ENCODE measurements at places on chromosomes 3 and 15.

- DNase-seq = no peak
Measured at GRCh38 chr3:178146406-178146831, 389.8 kb upstream of the KCNMB2 start.

DNA sequence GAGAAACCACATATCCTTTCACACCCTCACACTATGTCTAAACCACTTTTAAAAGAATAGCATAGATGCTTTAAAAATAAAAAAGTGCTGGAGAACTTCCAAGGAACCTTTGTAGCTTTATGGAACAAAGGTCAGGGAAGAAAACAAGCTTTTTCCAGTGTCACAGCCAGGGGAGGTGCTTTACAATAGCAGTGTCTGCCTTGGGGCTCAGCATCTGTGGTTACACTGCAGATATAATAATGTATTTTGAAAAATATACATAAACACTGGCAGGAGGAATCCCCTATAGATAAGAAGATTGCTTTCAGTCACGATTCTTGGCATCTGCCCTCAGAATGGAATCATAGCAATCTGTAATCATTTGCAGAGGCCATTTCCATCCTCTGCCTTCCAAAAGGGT, 362.4 kb upstream of the LRRC3B start:
- no peak for DNase-seq

DNA sequence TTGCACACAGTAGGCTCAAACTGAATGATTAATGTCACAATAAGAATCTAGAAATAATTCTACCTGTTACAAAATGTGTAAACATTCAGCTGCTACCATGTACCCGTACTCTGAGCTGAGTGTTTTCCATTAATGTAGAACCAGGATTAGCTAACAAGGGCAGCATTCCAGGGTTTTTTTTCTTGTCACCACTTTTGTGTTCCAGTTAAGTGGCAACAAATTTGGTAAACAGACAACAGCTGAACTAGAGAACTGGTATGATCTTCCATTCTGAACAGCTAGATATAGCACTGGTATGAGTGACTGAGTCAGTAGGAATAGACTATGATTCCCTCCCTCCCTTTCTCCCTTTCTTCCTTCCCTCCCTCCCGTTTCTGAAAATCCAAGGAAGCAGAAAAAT, 229.4 kb downstream of the CD47 start:
- DNase-seq = no peak

DNA sequence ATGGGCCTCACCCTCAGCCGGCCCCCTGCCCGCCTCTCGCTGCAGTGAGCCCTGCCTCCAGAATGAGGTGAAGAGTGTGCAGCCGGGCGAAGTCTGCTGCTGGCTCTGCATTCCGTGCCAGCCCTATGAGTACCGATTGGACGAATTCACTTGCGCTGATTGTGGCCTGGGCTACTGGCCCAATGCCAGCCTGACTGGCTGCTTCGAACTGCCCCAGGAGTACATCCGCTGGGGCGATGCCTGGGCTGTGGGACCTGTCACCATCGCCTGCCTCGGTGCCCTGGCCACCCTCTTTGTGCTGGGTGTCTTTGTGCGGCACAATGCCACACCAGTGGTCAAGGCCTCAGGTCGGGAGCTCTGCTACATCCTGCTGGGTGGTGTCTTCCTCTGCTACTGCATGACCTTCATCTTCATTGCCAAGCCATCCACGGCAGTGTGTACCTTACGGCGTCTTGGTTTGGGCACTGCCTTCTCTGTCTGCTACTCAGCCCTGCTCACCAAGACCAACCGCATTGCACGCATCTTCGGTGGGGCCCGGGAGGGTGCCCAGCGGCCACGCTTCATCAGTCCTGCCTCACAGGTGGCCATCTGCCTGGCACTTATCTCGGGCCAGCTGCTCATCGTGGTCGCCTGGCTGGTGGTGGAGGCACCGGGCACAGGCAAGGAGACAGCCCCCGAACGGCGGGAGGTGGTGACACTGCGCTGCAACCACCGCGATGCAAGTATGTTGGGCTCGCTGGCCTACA, 8.5 kb downstream of the GRM2 start:
- no peak for DNase-seq

DNA sequence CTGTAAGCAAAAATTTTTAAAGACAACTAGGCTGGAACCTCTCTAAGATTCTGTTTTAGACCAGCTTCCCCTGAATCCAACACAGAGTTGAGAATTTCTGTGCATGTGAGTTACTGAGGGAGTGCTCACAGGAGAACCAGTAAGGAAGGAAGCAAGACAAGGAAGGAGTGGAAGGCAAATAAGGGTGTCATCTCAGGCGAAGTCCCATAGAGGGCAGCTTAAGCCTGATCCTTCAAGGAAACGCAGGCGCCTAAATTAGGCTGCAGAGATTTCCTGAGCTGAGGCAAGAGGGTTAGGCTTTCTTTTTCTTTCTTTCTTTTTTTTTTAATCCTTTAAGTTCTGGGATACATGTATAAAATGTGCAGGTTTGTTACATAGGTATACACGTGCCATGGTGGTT, 36.2 kb upstream of the COL6A6 start:
- no peak for DNase-seq

- DNase-seq = no peak
Measured at GRCh38 chr15:71496336-71496955, 313.9 kb upstream of the NR2E3 start.

GRCh38 chr15:63373866-63374548, 7.6 kb downstream of the CA12 start:
- no peak for DNase-seq

GRCh38 chr3:120460862-120461261, 10.1 kb upstream of the FSTL1 start:
- no peak for DNase-seq

GRCh38 chr3:23161896-23162570, 41.1 kb upstream of the UBE2E2 start:
- DNase-seq = no peak

- no peak for DNase-seq
Measured at GRCh38 chr3:193897731-193898180, 238.2 kb upstream of the HES1 start.

DNA sequence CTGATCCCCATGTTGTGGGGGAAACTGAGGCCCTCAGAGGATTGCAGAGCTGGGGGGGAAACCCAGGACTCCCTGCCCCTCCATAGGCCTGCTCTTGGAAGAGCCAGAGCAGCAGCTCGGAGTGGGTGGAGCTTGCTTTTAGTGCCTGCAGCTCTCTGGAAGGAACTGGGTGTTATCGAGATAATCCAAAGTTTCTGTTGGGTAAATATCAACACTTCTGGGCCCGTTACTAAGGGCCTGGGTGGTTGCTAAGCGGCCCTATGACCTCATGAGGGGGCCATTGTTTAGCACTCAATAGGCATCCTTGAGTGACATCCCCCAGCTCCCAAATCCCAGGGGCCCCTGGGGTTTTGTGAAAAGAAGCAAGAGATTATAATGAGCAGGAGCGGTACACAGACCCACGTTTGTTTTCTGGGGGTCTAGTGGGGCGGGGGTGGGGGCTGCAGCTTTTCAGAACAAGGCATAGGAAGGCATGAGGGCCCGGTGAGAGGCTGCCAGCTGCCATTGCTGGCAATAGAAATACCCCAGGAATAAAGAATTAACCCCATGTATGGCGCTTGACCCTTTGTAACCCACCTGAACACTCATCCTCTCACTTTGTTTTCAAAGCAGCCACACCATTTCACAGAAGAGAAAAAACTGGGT, 48.3 kb upstream of the ATP2B2 start:
- no peak for DNase-seq

- DNase-seq = peak; percentile 79
Measured at GRCh38 chr3:66425032-66425431, 75.8 kb downstream of the LRIG1 start.

DNA sequence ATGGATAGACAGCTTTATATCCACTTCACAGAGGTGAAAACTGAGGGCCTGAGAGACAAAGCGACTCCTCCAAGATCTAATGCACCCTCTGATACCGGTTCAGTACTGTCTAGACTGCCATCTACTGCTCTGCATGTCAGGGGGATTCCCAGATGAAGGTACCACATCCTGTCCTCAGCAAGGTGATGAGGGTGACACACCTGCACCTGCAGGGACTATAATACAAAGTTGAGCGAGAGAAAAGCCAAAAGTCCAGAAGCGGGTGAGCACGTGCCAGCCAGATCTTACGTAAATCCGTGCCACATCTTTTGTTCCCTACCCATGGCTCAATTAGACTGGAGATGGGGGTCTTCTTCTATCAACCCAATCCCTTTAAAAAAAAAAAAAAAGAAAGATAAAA, 32.4 kb upstream of the HES1 start:
- no peak for DNase-seq

GRCh38 chr3:122516846-122517360, 2.2 kb upstream of the KPNA1 start:
- DNase-seq = no peak

GRCh38 chr3:66139415-66139814, 81.4 kb upstream of the SLC25A26 start:
- no peak for DNase-seq

DNA sequence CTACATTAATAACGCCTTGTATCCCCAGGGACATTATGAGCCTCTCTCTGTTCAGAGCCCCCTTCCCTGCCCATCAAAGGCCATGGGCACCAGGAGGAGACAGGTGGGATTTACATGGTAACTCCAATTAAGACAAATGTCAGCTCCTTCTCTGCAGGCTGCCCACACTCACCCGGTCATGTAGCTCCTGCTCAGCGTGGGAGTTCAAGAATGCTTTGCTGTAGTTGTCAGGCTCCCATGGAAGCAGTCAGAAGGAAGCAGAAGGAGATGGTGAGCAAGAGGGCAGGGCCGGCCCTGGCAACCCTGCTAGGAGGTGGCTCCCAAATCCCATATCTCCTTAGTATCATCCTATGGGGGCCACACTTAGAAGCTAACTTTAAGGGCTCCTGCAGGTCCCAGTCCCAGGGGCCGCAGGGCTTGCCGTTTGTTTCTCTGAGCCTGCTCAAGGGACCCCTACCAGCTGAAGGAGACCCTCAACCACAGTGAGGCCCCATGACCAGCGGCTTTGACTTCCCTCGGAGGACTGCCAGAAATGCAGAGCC, 218.4 kb upstream of the TLE3 start:
- no peak for DNase-seq

GRCh38 chr3:13496879-13497278, 16.8 kb downstream of the HDAC11 start:
- DNase-seq = no peak

DNA sequence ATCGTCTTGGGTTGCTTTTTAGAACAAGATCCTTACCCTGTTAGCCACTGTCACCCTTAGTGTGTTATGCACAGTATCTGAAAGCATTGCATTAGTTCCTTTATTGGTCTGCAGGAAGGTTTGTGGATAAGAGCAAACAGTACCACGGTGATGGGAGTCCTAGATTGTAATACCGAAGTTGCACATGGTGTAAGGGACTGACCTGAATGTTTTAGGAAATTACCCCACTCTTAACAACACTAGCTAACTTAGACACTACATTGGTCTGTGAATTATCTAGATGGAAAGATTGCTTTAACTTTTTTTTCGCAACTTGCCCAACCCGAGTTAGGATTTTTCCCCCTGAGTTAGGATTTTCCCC, 1.3 kb downstream of the STT3B start:
- DNase-seq = no peak

DNA sequence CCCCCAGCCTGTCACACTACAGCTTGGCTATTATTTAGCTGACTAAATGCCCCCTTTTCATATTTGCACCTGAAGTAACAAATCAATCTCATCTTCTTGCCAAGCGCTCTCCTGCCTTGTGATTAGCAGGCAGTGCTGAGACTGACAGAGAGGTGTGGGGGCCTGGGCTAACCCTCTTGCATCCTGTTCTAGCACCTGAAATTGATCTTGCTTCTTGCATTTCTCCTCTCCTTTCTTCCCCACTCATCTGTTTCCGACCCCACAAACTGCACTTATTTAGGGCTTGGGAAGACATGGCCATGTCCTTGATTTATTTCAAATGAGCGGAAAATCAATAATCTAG, 309.0 kb upstream of the PROK2 start:
- no peak for DNase-seq

DNA sequence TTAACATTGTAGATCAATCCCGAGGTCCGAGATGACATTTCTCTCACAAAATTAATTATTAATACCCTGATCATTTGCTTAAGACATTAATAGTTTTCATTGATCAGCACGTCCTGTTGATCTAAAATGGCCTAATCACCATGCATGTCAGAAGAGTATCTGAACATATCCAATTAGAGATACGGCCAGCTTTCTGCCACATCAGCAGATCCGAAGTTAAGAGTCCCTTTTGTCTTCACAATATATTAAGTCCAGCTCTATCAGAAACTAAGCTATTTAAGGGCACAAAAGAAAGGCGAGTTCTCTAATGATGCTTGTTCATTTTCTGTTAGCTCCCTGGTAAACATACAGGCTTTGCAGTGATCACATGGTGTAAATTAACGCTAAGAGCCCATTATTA, 470.3 kb downstream of the CNTN4 start:
- DNase-seq = no peak

GRCh38 chr3:154684021-154684420, 254.0 kb upstream of the GPR149 start:
- no peak for DNase-seq

- no peak for DNase-seq
Measured at GRCh38 chr3:154780263-154780662, 299.9 kb upstream of the MME start.

- no peak for DNase-seq
Measured at GRCh38 chr15:41494922-41495735, 1.5 kb downstream of the ITPKA start.

GRCh38 chr3:25033407-25034029, 394.5 kb upstream of the RARB start:
- peak; percentile 36 for DNase-seq

DNA sequence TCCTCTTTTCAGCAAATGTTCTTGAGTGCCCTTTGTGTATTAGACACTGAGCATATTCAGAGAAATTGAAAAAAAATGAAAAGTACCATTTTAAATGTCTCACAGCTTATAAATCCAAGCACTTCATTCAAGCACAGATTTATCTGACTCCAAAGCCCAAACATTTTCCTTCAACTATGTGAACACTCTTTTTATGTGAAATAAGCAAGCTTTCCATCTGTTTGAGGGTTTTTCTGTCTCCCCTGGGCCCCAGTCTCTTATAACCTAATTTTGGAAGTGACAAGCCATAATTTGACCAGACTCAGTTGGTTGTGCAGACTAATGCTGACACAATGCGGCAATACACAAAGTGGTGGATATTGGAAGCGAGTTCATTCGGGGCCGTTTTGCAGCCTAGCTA, 170.3 kb downstream of the CNTN6 start:
- no peak for DNase-seq

- no peak for DNase-seq
Measured at GRCh38 chr3:119316313-119316670, 22.1 kb downstream of the ARHGAP31 start.

GRCh38 chr3:118817748-118818165, 216.9 kb downstream of the IGSF11 start:
- DNase-seq = no peak

- DNase-seq = no peak
Measured at GRCh38 chr3:72383883-72384282, 464.4 kb downstream of the SHQ1 start.

- DNase-seq = no peak
Measured at GRCh38 chr3:86221601-86222000, 769.3 kb downstream of the VGLL3 start.

All from left ventricle myocardium inferior (tissue), 1 donor.